ENCODE measurements at places on chromosomes 13 and 19.

- H3K36me3 ChIP-seq = no peaks in the 10 kb centered on the region
- H3K27ac ChIP-seq = no peak overlapping the region
- no peaks in the 10 kb centered on the region for H3K4me1 ChIP-seq
- H3K27me3 ChIP-seq = no peaks in the 10 kb centered on the region
Observed at GRCh38 chr13:83666141-83666540, 216.1 kb downstream of the SLITRK1 start.

DNA sequence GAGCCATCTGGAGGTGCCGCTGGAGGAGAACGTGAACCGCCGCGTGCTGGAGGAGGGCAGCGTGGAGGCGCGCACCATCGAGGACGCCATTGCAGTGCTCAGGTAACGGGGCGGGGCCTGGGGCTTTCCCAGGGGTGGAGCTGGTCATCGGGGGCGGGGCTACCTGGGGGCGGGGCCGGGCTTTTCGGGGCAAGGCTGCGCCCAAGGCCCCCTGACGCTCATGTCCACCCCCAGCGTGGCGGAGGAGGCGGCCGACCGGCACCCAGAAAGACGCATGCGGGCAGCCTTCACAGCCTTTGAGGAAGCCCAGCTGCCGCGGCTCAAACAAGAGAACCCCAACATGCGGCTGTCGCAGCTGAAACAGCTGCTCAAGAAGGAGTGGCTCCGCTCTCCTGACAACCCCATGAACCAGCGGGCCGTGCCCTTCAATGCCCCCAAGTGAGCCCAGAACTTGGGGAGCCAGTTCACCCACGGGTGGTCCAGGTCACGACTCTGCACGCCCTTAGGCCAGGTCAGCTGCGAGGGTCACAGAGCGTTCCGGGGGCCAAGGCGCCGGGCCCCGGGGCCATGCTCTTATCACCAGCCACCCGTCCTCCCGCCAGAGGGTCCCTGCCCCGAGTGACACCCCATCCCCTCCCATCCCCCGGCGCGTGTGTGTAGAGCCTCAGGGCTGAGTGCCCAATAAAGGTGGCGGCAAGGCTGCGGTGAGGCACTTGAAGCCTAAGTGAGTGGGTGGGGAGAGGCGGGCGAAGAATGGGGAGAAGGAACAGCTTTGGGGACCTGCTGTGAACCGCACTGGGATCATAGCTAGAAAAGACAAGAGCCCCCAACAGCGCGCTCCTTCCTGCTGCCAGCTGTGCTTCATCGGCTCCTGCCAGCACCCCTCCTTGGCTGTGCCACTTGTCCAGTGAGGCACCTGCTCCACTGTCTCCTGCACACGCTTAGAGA lies 10.7 kb downstream of the CCDC124 start:
- H3K27ac ChIP-seq = no peak overlapping the region
- H3K4me1 ChIP-seq = peaks cover 6% of the 10 kb centered on the region
- DNase-seq = no peak

GRCh38 chr13:74758188-74758587 lies 624.0 kb upstream of the KLF12 start:
- H3K27ac ChIP-seq = no peak overlapping the region
- no peaks in the 10 kb centered on the region for H3K27me3 ChIP-seq
- H3K4me3 ChIP-seq = no peak overlapping the region
- no peaks in the 10 kb centered on the region for H3K36me3 ChIP-seq

- no peaks in the 10 kb centered on the region for H3K36me3 ChIP-seq
- no peaks in the 10 kb centered on the region for H3K4me1 ChIP-seq
- no peaks in the 10 kb centered on the region for H3K27me3 ChIP-seq
- no peak for DNase-seq
- no peak overlapping the region for H3K27ac ChIP-seq
Observed at GRCh38 chr13:95426631-95427030, 125.4 kb upstream of the ABCC4 start.

DNA sequence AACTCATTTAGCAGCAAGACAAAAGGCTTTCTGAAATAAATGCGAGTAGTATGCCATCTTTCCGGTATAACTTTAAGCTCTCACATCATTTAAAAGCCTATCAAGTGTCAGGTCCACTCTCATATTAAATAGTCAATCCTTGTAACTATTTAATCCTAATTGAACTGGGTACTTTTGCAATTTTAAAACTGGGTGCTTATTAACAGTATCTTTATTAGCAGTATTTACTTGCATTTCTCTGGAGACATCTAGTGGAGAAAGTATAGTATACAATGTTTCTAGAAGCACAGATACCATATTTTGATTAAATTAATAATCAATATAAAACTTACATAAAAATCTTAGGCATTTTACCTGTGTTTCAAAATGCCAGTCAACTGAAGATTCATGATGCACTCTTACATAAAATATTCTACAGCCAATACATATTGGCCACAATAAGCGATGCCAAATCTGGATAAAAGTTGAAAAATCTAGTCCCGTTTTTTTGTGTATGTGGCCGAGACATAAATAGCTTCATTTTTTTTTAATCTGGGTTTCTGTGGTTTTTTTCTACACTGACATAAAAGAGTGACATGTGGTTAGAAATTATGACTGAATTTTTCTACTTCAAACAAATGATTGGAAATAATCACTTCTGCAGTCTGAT lies 4.3 kb upstream of the POSTN start:
- no peak overlapping the region for H3K27ac ChIP-seq
- H3K36me3 ChIP-seq = no peaks in the 10 kb centered on the region
- no peaks in the 10 kb centered on the region for H3K4me1 ChIP-seq
- no peaks in the 10 kb centered on the region for H3K27me3 ChIP-seq

GRCh38 chr13:90868321-90868920 lies 479.1 kb upstream of the MIR17HG start:
- no peak overlapping the region for H3K27ac ChIP-seq
- H3K36me3 ChIP-seq = no peaks in the 10 kb centered on the region
- no peaks in the 10 kb centered on the region for H3K27me3 ChIP-seq
- no peak overlapping the region for H3K4me3 ChIP-seq
- H3K4me1 ChIP-seq = no peaks in the 10 kb centered on the region

GRCh38 chr13:32938314-32938713 lies 77.9 kb upstream of the KL start:
- H3K4me1 ChIP-seq = no peaks in the 10 kb centered on the region
- H3K36me3 ChIP-seq = no peaks in the 10 kb centered on the region
- no peak overlapping the region for H3K27ac ChIP-seq
- no peak overlapping the region for H3K4me3 ChIP-seq
- no peaks in the 10 kb centered on the region for H3K27me3 ChIP-seq

DNA sequence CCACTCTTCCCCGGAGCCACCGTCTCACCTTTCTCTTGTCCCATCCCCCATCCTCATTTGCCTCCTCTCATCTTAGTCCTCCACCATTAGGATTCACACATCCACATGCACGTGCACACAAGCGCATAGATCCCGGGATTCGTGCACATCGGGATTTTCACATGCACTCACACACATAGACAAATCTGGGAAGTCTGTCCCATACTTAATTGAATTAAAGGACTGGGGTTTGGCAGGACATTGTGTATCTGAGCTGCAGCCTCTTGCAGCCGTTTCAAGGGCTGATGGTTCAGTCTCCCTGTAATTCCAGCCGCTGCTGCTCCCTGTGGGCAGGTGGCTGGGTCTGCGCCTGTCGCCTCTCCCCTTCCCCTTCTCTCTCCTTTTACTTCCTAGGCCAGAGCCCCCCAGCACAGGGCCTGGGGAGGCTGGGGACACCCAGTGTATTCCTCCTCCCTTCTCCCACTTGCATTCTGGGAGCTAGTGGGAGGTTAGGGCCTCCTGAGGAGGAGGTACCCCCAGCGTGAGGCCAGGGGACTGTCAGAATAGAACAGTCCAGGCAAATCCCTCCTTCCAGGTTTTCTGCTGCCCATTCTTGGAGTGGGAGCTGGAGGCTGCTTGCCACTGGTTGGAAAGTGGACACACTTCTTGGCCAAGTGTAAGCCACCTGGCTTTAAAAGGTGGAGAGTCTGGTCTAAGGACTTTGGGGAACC lies 43.6 kb downstream of the LYL1 start:
- H3K4me3 ChIP-seq = no peak overlapping the region
- H3K36me3 ChIP-seq = no peaks in the 10 kb centered on the region
- no peaks in the 10 kb centered on the region for H3K4me1 ChIP-seq
- H3K27me3 ChIP-seq = no peaks in the 10 kb centered on the region

GRCh38 chr13:72678312-72678711 lies 49.1 kb downstream of the MZT1 start:
- H3K27me3 ChIP-seq = no peaks in the 10 kb centered on the region
- H3K27ac ChIP-seq = no peak overlapping the region
- no peak for DNase-seq
- no peaks in the 10 kb centered on the region for H3K4me1 ChIP-seq

- H3K27me3 ChIP-seq = no peaks in the 10 kb centered on the region
- peaks cover 25% of the 10 kb centered on the region for H3K36me3 ChIP-seq
- no peak overlapping the region for H3K4me3 ChIP-seq
- H3K4me1 ChIP-seq = peaks cover 23% of the 10 kb centered on the region
- H3K27ac ChIP-seq = no peak overlapping the region
Observed at GRCh38 chr13:110911880-110912279, 3.0 kb downstream of the ANKRD10 start.

GRCh38 chr13:47135800-47136503 lies 239.1 kb upstream of the HTR2A start:
- no peak for DNase-seq
- H3K4me1 ChIP-seq = no peaks in the 10 kb centered on the region
- no peaks in the 10 kb centered on the region for H3K27me3 ChIP-seq
- no peak overlapping the region for H3K27ac ChIP-seq

- H3K36me3 ChIP-seq = peaks cover 94% of the 10 kb centered on the region
- H3K4me3 ChIP-seq = no peak overlapping the region
- H3K27ac ChIP-seq = no peak overlapping the region
- H3K4me1 ChIP-seq = no peaks in the 10 kb centered on the region
- peak; percentile 79 for DNase-seq
Observed at GRCh38 chr19:46704379-46705076, 12.4 kb downstream of the PRKD2 start.

GRCh38 chr19:57282011-57282643 lies 1.8 kb downstream of the ZNF460 start:
- H3K36me3 ChIP-seq = peaks cover 9% of the 10 kb centered on the region
- H3K4me3 ChIP-seq = no peak overlapping the region
- peak overlapping the region; percentile 30 for H3K27ac ChIP-seq
- H3K27me3 ChIP-seq = no peaks in the 10 kb centered on the region
- H3K4me1 ChIP-seq = peaks cover 18% of the 10 kb centered on the region

DNA sequence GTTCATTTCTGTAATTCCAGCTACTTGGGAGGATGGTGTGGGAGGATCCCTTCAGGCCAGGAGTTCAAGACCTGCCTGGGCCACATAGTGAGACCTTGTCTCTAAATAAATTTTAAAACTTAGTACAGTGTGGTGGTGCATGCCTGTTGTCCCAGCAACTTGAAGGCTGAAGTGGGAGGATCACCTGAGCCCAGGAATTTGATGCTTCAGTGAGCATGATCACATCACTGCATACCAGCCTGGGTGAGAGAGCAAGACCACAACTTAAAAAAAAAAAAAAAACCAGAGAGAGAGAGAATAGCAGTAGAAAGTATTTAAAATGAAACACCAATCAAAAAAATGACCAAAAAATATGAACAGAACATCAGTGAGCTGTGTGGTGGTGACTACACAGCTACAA lies 7.1 kb upstream of the ZNF823 start:
- H3K36me3 ChIP-seq = no peaks in the 10 kb centered on the region
- H3K27me3 ChIP-seq = no peaks in the 10 kb centered on the region
- DNase-seq = no peak
- H3K27ac ChIP-seq = no peak overlapping the region
- no peak overlapping the region for H3K4me3 ChIP-seq

GRCh38 chr19:3171894-3172672 lies 6.5 kb upstream of the S1PR4 start:
- H3K4me1 ChIP-seq = peaks cover 15% of the 10 kb centered on the region
- H3K4me3 ChIP-seq = no peak overlapping the region
- DNase-seq = no peak
- H3K27ac ChIP-seq = no peak overlapping the region
- H3K27me3 ChIP-seq = no peaks in the 10 kb centered on the region
- no peaks in the 10 kb centered on the region for H3K36me3 ChIP-seq

- H3K4me1 ChIP-seq = no peaks in the 10 kb centered on the region
- DNase-seq = no peak
Observed at GRCh38 chr13:45086484-45086883, 33.8 kb upstream of the GTF2F2 start.

DNA sequence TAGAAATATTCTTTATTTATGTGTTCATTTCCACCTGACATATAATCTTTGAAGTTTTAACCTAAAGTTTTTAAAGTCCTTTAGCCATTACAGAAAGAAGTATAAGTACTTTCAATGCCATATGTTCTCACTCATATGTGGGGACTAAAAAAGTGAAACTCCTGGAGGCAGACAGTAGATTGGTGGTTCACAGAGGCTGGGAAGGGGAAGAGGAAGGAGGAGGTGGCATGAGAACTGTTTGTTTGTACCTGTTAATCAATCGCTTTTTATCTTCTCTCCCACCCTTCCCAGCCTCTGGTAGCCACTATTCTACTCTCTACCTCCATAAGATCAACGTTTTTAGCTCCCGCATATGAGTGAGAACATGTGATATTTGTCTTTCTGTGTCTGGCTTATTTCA lies 131.1 kb downstream of the MYO16 start:
- no peak overlapping the region for H3K4me3 ChIP-seq
- H3K36me3 ChIP-seq = no peaks in the 10 kb centered on the region
- H3K27ac ChIP-seq = no peak overlapping the region
- no peak for DNase-seq
- H3K4me1 ChIP-seq = no peaks in the 10 kb centered on the region
- no peaks in the 10 kb centered on the region for H3K27me3 ChIP-seq

- H3K4me3 ChIP-seq = no peak overlapping the region
- H3K27me3 ChIP-seq = no peaks in the 10 kb centered on the region
- H3K36me3 ChIP-seq = peaks cover 27% of the 10 kb centered on the region
- DNase-seq = no peak
Observed at GRCh38 chr13:41471785-41472184, 14.4 kb downstream of the RGCC start.

DNA sequence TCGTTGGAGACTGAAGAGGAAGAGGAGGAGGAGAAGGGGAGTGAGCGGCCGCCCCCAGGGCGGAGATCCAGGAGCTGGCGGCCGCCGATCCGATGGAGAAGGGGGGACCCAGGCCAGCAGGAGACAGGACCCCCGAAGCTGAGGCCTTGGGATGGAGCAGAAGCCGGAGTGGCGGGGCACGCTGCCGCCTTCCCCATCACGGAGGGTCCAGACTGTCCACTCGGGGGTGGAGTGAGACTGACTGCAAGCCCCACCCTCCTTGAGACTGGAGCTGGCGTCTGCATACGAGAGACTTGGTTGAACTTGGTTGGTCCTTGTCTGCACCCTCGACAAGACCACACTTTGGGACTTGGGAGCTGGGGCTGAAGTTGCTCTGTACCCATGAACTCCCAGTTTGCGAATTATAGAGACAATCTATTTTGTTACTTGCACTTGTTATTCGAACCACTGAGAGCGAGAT lies 1.8 kb downstream of the GADD45B start:
- H3K36me3 ChIP-seq = no peaks in the 10 kb centered on the region
- H3K27ac ChIP-seq = peak overlapping the region; percentile 90
- H3K4me3 ChIP-seq = peak overlapping the region; percentile 91
- no peaks in the 10 kb centered on the region for H3K4me1 ChIP-seq

Measured in naive thymus-derived CD4-positive, alpha-beta T cell (primary cell).